ENCODE measurements at places on chromosomes 7 and 10.

GRCh38 chr7:113456533-113456932, 338.2 kb upstream of the SMIM30 start:
- no peak overlapping the region for H3K27ac ChIP-seq
- H3K36me3 ChIP-seq: no peaks in the 10 kb centered on the region
- no peaks in the 10 kb centered on the region for H3K4me1 ChIP-seq
- no peaks in the 10 kb centered on the region for H3K27me3 ChIP-seq
- DNase-seq: no peak
- no peak overlapping the region for H3K4me3 ChIP-seq

GRCh38 chr7:36602511-36602910, 121.8 kb downstream of the AOAH start:
- DNase-seq: no peak
- H3K4me1 ChIP-seq: no peaks in the 10 kb centered on the region
- no peak overlapping the region for H3K27ac ChIP-seq
- H3K27me3 ChIP-seq: peaks cover 3% of the 10 kb centered on the region

GRCh38 chr7:158702196-158702595, 2.4 kb downstream of the NCAPG2 start:
- H3K4me3 ChIP-seq: no peak overlapping the region
- no peak overlapping the region for H3K27ac ChIP-seq
- no peak for DNase-seq
- no peaks in the 10 kb centered on the region for H3K27me3 ChIP-seq
- H3K4me1 ChIP-seq: peaks cover 5% of the 10 kb centered on the region
- no peaks in the 10 kb centered on the region for H3K36me3 ChIP-seq

DNA sequence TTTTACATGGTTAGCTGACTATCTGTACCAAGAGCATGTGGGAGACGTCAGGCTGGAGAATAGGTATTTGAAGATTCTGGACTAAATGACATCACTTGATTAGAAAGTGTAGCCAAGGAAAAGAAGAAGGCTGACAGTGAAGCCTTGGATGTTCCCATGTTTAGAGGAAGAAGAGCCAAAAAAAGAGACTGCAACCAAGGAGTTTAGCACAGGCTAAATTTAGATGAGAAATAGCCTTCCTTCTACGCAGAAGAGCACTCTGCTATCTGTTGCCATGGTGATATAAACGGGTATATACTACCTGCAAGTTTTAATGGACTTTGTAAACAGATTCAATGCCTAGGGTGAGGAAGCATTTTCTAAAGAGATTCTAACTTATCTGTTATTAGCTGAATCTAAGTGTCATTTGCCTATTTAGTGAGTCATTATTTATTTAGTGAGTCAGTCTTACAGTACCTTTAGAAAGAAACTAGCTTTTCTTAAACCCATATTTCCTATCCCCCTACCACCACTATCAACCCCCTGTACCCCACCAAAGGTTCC, 69.8 kb downstream of the CDK6 start:
- H3K4me1 ChIP-seq: peaks cover 36% of the 10 kb centered on the region
- no peaks in the 10 kb centered on the region for H3K27me3 ChIP-seq
- no peaks in the 10 kb centered on the region for H3K36me3 ChIP-seq
- peak overlapping the region; percentile 77 for H3K27ac ChIP-seq
- DNase-seq: peak; percentile 68
- no peak overlapping the region for H3K4me3 ChIP-seq

- no peaks in the 10 kb centered on the region for H3K36me3 ChIP-seq
- peaks cover 2% of the 10 kb centered on the region for H3K27me3 ChIP-seq
- DNase-seq: peak; percentile 22
- no peaks in the 10 kb centered on the region for H3K4me1 ChIP-seq
- no peak overlapping the region for H3K27ac ChIP-seq
Measured at GRCh38 chr10:3693022-3693697, 91.8 kb downstream of the KLF6 start.

GRCh38 chr10:69071610-69072009, 16.3 kb upstream of the SRGN start:
- H3K4me1 ChIP-seq: no peaks in the 10 kb centered on the region
- no peak overlapping the region for H3K27ac ChIP-seq
- H3K27me3 ChIP-seq: no peaks in the 10 kb centered on the region
- no peak overlapping the region for H3K4me3 ChIP-seq
- no peaks in the 10 kb centered on the region for H3K36me3 ChIP-seq
- no peak for DNase-seq

- H3K27ac ChIP-seq: no peak overlapping the region
- no peak overlapping the region for H3K4me3 ChIP-seq
- no peaks in the 10 kb centered on the region for H3K27me3 ChIP-seq
Measured at GRCh38 chr7:4202154-4202736, 479.9 kb upstream of the FOXK1 start.

- peak; percentile 66 for DNase-seq
- H3K36me3 ChIP-seq: no peaks in the 10 kb centered on the region
- peaks cover 28% of the 10 kb centered on the region for H3K4me1 ChIP-seq
- H3K4me3 ChIP-seq: no peak overlapping the region
- peaks cover 4% of the 10 kb centered on the region for H3K27me3 ChIP-seq
- no peak overlapping the region for H3K27ac ChIP-seq
Measured at GRCh38 chr10:79490400-79491142, 21.8 kb upstream of the EIF5AL1 start.

GRCh38 chr10:76091926-76092325, 660.5 kb downstream of the LRMDA start:
- no peak overlapping the region for H3K27ac ChIP-seq
- H3K4me1 ChIP-seq: no peaks in the 10 kb centered on the region
- no peaks in the 10 kb centered on the region for H3K27me3 ChIP-seq
- no peaks in the 10 kb centered on the region for H3K36me3 ChIP-seq

DNA sequence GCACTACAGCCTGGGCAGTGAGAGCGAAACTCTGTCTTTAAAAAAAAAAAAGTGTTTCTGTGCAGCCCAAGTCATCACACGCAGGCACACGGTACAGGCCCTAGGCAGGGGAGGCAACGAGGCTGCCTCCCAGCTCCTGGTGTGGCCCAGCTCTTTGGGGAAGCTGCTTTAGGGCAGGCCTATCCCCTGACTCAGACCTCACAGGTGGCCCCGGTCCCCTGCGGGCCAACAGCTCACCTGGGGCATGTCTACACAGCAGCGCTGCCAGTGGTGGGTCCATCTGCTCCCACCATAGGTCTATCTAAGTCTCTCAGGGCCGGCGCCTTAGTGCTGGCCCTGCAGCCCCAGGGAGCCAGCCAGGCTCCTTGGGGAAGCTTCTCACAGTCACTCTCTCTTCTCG, 31.4 kb downstream of the ZAN start:
- H3K4me1 ChIP-seq: no peaks in the 10 kb centered on the region
- H3K27me3 ChIP-seq: peaks cover 3% of the 10 kb centered on the region
- DNase-seq: no peak
- H3K36me3 ChIP-seq: no peaks in the 10 kb centered on the region

DNA sequence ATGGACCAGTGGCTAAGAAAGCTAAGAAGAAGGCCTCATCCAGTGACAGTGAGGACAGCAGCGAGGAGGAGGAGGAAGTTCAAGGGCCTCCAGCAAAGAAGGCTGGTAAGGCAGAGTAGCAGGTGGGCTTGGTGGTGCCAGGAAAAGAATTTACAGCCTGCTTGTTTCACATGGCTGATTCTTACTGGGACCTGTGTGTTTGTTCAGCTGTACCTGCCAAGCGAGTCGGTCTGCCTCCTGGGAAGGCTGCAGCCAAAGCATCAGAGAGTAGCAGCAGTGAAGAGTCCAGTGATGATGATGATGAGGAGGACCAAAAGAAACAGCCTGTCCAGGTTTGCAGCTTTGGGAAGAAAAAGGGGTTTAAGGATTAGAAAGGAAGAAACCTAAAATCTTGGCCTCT, 5.0 kb downstream of the NOLC1 start:
- DNase-seq: no peak
- H3K4me1 ChIP-seq: peaks cover 3% of the 10 kb centered on the region
- H3K27me3 ChIP-seq: no peaks in the 10 kb centered on the region
- peaks cover 37% of the 10 kb centered on the region for H3K36me3 ChIP-seq

DNA sequence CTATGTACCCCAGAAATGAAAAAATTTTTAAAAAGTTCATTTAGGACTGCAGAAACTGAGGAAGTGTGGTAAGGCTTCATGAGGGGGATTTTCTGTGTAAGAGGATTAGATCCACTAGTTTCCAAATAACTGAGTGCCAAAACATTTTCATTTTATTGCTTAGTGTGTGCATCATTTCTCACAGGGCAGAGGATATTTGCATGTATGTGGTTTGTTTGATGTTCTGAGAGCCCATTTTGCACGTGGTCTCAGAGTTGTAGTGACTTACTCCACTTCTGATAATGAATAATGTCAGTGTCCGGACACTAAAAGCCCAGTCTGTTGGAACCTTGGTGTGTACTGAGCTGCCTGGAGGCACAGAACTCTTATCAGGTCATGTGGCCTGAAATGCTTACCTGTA, 299.9 kb downstream of the AUTS2 start:
- H3K4me1 ChIP-seq: no peaks in the 10 kb centered on the region
- no peak overlapping the region for H3K4me3 ChIP-seq
- no peaks in the 10 kb centered on the region for H3K27me3 ChIP-seq
- no peak overlapping the region for H3K27ac ChIP-seq

GRCh38 chr7:17234030-17234397, 64.4 kb upstream of the AHR start:
- peak; percentile 17 for DNase-seq
- no peaks in the 10 kb centered on the region for H3K36me3 ChIP-seq
- no peak overlapping the region for H3K4me3 ChIP-seq
- peaks cover 3% of the 10 kb centered on the region for H3K4me1 ChIP-seq
- H3K27ac ChIP-seq: peak overlapping the region; percentile 15
